Tibial artery (tissue), 4 donors: ENCODE measurements at places on chromosomes 16 and 17.

DNA sequence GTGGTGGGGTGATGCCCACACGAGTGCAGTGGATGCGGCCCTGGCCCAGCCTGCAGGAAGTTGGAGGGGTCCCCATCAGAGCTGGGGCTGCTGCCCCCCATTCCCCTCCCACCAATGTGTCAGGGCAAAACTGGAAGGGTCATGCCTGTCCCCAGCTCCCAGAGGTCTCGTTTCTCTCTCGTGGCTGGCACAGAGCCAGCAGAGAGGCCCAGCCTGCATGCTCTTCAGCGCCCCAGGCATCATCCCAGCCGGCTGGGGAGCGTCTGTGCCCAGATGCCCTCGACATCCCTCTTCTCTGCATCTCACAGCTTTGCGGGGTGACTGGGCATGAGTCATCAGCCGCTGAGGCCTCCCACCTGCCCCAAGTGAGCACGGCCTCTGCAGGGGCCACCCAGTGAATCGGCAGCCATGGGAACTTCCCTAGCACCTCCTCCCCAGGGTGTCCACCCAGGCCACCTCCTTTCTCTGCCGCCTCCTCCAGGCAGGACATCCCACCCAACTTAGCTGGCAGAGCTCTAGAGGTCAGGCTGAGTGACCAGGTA is 9.8 kb upstream of the CSNK1D start:
- DNase-seq, result no peak

DNA sequence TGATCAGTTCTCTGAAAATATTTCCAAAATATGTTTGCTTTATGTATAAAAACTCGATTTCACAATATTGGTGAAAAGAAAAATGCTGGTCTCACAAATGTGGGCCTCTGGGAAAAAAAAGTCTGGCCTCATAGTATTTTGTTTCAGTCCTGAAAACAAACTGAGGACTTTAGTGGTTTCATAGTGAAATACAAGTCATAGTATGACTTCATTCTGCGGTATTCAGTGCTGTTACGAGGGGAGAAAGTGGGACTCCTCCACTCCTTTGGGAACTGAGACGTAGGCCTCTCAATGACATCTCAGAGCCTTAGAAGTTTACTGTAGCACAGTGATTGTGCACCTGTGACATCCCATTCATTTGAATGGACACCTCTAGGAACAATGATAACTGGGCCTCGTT is 56.0 kb downstream of the CYB561 start:
- no peak for DNase-seq

GRCh38 chr17:81382851-81383250 is 12.4 kb upstream of the BAHCC1 start:
- no peak for DNase-seq

DNA sequence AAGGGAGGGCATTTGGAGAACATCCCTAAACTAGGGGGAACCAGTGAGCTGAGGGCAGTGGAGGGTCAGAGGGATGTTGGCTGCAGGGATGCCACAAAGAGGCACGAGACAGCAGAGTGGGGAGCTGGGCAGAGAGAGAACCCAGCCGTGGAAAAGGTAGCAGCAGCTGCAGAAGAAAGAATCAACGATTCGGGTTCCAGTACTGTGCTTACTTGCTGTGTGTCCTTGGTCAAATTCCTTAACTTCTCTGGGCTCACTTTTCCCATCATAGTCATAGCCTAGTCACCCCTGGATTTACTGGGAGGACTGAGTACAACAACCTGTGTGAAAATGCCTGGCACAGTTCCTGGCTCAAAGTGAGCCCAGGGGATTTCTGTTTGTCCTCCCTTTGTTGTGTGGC is 12.8 kb upstream of the MMP2 start:
- peak; percentile 16 for DNase-seq

- no peak for DNase-seq
These were observed 57.5 kb downstream of the CYTH1 start for GRCh38 chr17:78724544-78724943.

GRCh38 chr17:62715882-62716390 is 88.5 kb downstream of the MRC2 start:
- peak; percentile 41 for DNase-seq

GRCh38 chr17:64001091-64001579 is 3.0 kb downstream of the PRR29 start:
- DNase-seq, result no peak

- no peak for DNase-seq
These were observed 12.0 kb upstream of the BCAS3 start for GRCh38 chr17:60665602-60666001.

DNA sequence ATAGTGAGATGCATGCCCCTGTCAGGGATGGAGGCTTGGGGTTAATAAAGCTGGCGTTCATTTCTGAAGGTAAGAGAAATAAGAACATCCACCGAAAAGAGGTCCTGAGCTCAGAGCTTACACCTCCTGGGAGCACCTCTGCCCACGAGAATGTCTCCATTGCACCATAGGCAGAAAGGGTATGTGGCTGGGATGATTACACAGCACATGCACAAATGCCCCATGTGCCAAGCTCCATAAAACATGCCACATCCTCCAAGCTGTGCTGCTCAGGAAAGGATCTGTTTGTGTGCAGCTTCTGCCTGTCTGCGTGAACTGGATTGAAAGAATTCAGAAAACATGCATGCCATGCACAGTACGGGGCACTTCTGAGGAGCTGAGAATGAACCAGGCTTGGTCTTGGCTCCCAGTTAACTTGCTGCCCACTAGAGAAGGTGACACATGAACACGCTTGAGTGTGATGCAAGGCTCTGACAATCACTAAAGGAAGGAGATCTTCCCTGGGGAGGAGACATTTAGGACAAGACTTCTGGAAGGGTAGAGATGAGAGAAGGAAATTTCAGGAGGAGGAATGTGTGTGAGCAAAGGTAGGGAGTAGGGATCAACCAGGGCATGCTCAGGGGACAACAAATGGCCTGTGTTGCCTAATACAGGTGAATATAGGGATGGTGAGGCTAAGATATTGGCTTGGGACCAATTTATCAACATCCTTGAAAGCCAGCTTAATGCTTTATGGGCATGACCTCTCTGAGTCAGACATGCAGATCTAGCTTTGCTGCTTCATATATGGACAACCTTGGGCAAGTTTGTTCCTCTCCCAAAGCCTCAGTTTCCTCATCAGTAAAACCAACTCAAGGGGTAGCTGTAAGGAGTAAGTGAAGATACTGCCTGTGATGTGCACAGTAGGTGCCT is 32.0 kb upstream of the SMPD3 start:
- no peak for DNase-seq

DNA sequence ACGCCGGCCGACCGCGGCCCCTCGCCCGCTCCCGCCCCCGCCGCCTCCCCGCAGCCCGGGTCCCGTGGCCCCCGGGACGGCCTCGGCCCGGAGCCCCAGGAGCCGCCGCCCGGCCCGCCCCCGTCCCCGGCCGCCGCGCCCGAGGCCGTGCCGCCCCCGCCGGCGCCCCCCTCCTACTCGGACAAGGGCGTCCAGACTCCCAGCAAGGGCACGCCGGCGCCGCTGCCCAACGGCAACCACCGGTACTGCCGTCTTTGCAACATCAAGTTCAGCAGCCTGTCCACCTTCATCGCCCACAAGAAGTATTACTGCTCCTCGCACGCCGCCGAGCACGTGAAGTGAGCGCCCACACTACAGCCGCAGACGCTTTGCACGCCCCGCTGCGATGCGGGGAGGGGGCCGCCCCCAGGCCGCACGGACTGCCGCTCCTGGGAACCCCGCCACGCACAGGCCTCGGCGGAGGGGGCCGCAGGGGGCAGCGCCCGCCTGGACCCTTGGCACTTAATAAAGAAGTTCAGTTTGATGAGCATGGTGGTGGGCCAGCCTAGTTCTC is 35.5 kb upstream of the ZC3H18 start:
- no peak for DNase-seq

GRCh38 chr17:78344666-78345065 is 15.2 kb downstream of the SOCS3 start:
- DNase-seq, result no peak

DNA sequence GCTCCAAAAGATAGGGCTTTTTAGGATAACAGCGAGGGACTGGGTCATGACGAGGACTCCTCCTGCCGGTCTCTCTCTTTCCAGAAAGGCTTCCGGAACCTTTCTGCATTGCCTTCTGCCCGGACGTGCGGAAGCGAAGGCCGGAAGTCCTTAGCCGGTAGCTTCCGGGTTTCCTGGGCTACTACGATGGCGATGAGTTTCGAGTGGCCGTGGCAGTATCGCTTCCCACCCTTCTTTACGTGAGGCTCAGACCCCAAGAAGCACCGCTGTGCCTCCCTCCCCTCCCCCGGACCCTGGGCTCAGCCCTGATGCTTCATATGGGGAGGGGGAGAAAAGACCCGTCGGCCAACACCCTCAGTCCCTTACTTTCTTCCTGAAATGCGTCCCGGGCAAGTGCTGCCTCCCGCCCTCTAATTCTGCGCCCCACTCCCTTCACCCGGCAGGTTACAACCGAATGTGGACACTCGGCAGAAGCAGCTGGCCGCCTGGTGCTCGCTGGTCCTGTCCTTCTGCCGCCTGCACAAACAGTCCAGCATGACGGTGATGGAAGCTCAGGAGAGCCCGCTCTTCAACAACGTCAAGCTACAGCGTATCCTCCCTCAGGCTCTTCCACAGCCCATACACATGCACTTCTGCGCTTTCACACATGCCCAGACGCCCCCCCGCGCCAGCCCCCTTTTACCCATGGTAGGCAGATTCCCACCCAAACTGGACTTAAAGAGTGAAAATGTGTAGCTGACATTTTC is at the start of gene VPS25:
Gene VPS25, plus strand, starts transcription at position 160 of the 746 bp plus-strand sequence. Its CDS starts 27 bp downstream, at position 187.
- peak; percentile 70 for DNase-seq

DNA sequence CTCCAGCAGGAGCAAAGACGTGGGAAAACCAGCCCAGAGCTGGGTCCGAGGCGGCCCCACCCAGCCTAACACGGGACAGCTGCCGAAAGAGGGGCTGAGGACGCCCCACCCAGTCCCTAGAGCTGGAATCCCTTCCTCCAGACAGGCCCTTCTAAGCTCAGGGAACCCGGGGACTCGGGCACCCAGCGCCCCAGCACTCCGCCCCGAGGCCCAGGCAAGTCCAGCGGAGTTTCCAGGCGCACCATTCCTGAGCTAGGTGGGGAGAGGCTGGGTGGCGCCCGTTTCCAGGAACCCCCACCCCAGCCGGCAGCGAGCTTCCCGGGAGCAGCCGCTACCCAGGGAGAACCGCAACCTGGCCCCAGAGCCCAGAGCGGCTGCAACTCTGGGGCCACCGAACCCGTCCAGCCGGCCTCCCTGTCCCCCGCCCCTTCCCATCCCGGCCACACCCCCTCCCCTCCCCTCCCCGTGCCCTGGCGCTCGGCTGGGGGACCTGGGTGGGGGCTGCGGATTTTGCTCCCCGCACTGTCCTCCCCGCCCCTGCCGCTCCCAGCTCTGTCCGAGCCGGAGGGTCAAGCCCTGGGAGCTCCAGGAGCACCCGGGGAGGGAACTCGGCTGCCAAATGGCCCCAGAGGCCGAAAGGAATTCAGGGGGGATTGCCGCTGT is 536 bp downstream of the TMC6 start:
- no peak for DNase-seq

DNA sequence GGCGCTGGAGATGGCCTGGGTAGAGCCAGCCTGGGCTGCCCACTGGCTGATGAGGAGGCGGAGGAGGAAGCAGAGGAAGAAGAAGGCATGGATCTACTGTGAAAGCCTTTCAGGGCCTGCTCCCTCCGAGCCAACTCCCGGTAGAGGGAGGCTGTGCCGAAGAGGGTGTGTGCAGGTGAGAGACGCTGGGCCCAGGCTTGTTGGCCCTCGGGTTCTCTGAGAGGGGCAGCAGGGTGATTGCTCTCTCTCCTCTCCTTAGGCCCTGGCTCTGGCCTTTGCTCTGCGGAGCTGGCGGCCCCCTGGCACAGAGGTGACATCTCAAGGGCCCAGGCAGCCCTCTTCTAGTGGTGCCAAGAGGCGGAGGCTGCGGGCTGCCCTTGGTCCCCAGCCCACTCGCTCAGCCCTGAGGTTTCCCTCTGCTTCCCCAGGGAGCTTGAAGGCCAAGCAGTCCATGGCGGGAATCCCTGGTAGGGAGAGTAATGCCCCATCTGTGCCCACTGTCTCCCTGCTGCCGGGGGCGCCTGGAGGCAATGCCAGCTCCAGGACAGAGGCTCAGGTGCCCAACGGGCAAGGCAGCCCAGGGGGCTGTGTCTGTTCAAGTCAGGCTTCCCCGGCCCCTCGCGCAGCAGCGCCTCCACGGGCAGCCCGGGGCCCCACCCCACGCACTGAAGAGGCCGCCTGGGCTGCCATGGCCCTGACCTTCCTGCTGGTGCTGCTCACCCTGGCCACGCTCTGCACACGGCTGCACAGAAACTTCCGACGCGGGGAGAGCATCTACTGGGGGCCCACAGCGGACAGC is 3.6 kb downstream of the TP53I13 start:
- peak; percentile 68 for DNase-seq

GRCh38 chr16:83343935-83344366 is 463.8 kb upstream of the HSBP1 start:
- DNase-seq, result no peak

DNA sequence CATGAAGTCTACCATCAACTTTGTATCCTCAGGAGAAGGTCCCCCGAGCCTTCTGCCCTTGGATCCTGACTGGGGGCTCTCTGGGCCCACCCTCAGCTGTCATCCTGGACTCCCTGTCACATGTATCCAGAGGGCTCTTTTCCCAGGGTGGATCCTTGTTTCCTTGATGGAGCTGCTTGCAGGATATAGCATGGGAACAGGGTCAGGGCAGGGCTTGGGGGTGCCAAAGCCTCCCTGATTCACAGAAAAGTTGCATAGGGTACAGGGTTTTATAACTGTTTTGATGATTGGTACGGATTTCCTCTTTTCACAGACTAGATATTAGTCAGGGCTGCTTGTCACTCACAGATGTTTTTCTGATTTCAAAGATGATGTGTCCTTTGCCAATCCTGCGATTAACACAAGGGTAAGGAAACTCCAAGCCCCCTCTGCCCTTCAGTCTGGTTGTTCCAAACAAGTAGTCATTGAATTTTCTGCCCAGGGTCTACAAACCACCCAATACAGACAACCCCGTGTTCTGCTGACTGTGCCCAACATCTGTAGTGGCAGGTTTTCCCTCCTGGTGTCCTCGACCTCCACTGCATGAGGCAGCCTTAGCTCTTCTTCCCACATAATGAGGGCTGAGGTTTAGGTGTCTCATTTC is 20.6 kb upstream of the SLC35G3 start:
- no peak for DNase-seq

DNA sequence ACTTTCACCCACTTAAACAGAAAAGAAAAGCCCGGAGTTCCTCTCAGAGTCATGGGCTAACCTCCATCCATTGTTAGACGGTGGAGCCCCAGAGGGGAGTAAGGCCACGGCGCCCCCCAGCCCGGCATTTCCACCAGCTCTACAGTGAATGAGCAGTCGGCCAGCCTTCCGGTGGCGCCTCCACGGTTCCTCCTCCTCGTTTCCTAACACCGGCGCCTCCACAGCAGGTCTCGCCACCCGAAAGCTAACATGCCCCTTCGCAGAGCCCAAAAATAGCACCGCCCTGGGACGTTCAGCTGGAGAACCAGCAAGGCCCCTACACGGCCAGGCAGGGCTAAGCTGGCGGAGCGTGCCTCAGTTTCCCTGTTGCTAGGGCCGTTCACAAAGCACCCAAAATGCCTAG is 858 bp downstream of the MMD start:
- DNase-seq, result peak; percentile 73

GRCh38 chr16:73601911-73602310 is 554.0 kb upstream of the ZFHX3 start:
- DNase-seq, result no peak

GRCh38 chr16:8581831-8582580 is 8.3 kb downstream of the TMEM114 start:
- DNase-seq, result peak; percentile 62
